ENCODE measurements at places on chromosomes 4 and X. TPM values are rescaled to one million over a fixed set of nuclear protein-coding genes. Genes with fewer than 3 reads are reported as not detected.

The IGFBP7 gene
- total RNA-seq = 191 TPM

The C1QTNF7 gene
- not detected for total RNA-seq

The DDX3X gene
- 152 TPM for total RNA-seq

The PARM1 gene
- 0.62 TPM for total RNA-seq

The CFAP99 gene
- total RNA-seq = not detected

The TLR3 gene
- 0.37 TPM for total RNA-seq
